LoVo (cell line): ENCODE measurements at places on chromosomes 11 and 22.

DNA sequence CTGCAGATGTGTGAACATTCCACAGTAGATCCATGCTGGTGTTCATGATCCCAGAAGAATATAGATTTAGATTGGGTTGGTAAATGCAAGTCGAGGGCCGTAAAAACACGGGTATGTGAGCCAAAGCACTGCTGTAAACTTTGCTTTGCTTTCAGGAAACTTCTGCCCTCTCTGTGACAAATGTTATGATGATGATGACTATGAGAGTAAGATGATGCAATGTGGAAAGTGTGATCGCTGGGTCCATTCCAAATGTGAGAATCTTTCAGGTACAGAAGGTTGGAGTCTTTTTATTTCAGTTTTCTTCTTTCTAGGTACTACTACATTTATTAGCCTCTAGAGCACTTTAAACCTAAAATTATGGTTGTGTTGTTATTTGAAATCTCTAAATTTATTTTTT lies 36.2 kb upstream of the TTC36 start:
- no peak for DNase-seq

GRCh38 chr11:115462004-115462541 lies 42.1 kb downstream of the CADM1 start:
- DNase-seq = no peak

DNA sequence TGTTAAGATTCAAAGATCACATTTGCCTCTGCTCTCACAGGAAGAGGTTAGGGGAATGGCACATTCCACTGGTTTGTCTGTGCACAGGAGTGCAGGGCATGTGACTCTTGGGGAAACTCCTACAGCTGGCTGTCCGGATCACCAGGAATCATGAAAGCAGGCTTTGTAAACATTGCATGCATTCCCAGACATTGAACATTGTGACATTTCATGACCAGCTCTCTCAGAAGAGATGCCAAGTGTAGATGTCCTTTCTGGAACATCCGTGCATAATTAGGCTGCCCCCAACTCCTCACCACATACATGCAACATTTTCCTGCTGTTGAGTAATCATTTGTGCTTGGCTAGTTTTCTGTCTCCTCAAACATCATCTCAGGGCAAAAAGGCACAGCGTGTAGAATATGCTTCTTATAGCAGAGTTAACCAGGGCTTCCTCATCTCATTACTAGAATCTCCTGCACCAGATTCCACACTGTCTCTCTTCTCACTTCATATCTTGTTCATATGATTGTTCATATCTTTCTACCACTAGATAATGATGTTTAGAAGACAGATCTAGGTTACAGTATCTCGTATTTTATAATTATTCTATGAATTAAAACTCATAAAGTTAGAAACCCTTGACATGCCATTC lies 694.7 kb downstream of the NTM start:
- no peak for DNase-seq

DNA sequence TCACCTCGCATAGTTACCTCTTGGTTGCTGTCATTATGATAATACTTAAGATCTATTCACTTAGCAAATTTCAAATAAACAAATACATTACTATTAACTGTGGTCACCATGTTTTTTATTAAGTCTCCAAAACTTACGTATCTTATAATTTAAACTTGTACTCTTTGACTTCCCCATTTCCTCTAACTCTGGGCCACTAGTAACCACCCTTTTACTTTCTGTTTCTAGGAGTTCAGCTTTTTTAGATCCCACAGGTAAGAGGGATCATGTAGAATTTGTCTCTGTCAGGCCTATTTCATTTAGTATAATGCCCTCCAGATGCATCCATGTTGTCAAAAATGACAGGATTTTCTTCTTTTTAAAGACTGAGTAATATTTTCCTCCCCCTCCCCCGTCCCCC lies 212.4 kb upstream of the C11orf87 start:
- no peak for DNase-seq
